ENCODE measurements at places on chromosomes 5 and 9.

DNA sequence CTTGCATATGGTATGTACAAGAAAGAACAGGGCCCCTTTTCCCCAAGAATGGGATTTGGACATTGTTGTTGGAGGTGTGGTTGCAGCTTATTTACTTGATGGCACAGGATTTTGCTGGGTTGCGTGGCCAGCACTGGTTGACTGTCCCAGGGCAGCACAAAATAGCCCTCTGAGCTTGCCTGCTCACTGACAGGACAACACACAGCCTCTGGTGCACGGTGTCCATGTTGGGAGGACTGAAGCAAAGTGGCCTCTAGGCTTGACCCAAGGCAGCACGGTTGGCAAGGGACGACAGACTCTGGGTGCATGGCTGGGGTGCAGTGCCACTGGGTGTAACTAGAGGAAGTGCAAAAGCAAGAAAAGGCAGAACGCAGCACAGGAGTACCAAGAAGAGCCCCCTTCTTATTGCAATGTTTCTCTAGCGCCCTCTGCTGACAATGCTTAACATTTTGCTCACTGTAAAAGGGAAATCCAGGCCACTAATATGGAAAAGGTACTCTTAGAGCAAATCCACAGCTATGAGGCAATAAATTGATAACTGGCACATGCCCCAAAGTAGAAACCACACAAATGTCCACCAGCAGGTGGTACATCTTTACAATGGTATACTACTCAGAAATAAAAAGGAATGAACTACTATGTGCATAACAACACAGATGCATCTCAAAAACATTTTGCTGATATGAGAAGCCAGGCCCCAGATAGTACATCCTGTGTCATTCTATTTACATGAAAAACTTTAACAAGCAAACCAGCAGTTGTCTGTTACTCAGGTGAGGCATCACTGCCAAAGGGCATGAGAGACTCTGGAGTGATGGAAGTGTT is 47.4 kb upstream of the BARX1 start:
- DNase-seq = peak; percentile 61

DNA sequence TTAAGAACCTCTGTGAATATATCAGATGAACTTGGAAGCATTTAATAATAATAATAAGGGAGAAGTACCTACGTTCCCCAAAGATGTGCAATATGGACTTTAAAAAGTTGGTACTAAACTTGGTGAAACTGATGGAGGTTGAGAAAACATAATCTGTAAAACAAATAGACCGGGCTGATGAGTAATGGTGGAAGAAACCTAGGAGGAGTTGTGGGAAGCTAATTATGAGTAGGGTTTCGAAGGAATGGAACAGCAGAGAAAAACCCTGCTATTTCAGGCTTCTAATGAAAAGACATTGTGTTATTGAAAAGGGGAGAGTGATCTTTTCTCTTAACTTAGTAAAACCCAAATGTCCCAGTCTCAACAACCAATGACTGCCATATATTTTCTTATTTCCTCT is 229.3 kb downstream of the PCSK1 start:
- no peak for DNase-seq

- no peak for DNase-seq
These were observed 300.4 kb downstream of the DTWD2 start for GRCh38 chr5:118687661-118688621.

- peak; percentile 93 for DNase-seq
These were observed 20.2 kb upstream of the RPL26L1 start for GRCh38 chr5:172939071-172939470.

- no peak for DNase-seq
These were observed 710.2 kb upstream of the ACO1 start for GRCh38 chr9:31674264-31674663.

DNA sequence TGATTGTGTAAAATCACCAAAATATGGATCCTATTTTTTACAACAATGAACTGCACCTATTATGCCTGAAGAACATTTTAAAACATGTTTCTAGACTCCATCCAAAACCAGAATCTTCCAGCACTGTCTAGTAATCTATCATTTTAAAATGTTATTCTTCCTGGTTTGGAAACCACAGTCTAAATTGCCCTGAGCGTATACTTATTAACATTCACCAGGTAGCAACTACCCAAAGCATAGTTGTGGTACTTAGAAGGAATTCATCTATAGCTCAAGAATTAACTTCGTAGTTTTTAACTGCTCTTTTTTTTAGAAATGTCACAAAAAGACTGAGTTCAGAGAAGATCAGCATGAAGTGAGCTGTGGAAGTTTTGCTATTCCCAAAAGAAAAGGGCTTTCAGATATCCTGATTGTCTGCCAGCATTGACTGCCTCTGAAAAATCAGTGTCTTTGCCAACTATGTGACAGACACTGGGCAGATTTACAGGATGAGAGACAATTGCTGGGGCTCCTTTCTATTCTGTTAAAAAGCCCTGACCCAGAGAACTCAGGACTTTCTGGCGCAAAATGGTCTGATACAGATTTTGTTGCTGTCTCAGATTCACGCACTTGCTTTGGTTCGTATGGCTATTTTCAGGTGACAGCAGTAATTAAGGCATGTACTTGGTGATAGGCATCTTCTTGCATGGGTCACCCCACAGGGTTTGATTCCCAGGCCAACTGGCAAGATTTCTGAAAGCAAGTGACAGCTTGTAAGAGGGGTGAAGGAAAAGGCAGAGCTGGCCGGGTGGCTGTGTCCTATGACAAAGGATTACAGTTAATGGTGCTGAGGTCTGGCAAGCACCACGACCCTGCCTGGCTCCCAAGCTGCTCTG is 152.5 kb upstream of the RAI14 start:
- DNase-seq = no peak

DNA sequence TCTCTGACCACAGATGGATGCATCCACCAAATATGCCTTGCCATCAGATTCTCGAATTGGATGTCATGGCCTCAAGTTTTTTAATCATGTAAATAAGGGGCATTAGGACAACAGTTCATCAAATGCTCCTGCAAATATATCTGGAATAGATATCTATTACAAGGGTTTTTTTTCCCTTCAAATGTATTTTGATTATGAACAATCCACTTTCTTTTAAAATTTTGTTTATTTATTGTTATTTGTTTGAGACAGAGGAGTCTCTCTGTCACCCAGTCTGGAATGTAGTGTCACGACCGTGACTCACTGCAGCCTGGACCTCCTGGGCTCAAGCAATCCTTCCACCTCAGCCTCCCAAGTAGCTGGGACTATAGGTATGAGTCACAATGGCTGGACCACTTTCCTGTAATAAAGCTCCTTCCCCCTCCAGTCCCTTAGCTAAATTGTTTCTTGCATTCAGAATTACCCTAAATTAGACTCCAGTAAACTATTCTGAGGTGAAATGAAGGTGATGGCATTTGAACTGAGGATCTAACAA is 1412.1 kb downstream of the EFNA5 start:
- no peak for DNase-seq

DNA sequence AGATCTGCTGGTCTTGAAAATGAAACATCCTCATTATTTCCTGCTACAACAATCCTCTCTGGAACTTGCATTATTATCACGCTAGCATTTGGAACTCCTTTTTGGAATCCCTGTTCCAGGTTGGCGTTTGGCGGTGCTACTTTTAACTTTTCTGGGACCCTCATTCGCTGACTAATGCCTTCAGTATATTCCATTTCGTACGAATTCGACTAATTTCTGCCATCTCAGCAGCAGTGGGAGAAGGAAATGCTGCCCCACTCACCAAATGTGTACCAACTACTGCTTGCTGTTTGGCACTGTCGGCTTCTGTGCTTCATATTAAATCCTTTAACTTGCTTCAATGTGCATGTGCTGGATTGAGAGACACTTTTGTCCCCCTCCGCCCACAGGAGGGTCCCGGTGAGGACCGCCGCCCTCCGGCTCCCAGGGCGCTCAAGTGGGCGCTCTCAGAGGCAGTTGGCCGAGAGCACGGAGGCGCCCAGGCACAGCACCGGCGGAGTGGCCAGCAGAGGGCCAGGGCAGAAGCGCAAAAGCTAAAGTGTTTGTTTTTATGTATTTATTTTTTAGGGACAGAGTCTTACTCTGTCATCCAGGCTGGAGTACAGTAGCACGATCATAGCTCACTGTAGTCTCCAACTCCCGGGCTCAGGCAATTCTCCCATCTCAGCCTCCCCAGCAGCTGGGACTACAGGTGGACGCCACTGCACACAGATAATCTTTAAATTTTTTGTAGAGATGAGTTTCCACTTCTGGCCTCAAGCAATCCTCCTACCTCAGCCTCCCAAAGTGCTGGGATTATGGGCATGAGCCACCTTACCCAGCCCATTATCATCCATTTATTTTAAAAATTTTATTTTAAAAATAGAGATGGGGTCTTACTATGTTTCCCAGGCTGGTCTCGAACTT is 11.9 kb downstream of the PDE6A start:
- peak; percentile 79 for DNase-seq

DNA sequence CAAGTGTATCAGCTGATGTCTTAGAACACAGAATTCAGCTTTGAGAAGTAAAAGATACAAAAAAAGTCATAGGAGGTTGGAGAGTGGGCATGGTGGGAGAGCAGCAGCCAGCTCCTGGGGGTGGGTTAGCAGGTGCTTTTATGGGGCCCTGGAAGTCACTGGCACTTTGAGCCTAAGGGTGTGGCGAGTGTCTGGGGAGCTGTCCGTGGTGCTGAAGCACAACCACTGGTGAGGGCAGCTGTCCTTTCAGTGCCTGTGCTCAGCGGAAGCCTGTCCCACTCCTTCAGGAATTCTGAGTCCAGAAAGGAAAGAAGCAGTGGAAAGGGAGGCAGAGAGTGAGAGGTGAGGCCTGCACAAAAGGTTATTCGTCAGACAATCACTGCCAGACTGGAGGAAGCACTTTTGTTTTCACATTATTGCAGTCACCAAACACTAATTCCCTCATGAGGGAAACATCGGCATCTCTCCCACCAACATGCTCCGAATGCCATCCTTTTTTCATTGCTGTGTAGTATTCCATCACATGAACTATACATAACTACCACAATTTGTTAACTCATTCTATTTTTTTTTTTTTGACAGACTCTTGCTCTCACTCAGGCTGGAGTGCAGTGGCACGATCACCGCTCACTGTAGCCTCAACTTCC is 59.4 kb upstream of the RAPGEF1 start:
- no peak for DNase-seq

- DNase-seq = no peak
These were observed 220.7 kb downstream of the GNA14 start for GRCh38 chr9:77427256-77427927.

GRCh38 chr9:111102793-111103464 is 64.7 kb upstream of the LPAR1 start:
- DNase-seq = no peak

DNA sequence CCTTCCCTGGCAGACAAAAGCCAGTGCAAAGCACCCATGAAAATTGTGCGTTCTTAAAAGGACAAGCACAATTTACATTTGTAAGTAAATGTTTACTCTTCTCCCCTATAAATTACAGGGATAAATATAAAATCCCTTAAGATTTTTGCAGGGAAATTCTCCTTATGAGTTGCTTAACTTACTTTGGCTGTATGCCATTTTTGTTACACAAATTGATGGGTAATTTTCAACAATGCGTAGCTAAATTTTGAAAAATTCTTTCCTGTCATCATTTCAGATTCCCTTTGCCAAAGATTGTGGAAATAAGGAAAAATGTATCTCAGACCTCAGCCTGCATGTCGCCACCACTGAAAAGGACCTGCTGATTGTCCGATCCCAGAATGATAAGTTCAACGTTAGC is 64.2 kb upstream of the ITGA2 start:
- DNase-seq = no peak

DNA sequence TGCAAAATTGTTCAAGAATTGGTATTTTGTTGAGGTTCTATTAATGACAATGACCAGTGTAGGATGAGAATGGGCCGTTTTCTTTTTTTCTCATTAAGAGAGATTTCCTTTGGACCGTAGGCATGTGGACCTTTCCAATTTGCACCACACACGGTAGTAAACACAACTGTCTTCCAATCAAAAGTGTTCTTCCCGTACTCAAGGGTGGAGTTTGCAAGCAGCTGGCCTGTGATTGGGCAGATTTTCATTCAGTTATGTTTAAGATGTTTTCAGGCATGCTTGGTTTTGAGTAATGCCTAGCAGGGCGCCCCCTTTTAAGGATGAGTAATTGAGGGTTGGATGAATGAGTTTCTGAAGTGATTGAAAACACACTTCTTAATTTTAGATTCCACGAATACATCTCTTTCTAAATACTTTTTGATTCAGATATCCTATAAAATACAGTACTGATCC is 2.5 kb downstream of the KDM3B start:
- no peak for DNase-seq

DNA sequence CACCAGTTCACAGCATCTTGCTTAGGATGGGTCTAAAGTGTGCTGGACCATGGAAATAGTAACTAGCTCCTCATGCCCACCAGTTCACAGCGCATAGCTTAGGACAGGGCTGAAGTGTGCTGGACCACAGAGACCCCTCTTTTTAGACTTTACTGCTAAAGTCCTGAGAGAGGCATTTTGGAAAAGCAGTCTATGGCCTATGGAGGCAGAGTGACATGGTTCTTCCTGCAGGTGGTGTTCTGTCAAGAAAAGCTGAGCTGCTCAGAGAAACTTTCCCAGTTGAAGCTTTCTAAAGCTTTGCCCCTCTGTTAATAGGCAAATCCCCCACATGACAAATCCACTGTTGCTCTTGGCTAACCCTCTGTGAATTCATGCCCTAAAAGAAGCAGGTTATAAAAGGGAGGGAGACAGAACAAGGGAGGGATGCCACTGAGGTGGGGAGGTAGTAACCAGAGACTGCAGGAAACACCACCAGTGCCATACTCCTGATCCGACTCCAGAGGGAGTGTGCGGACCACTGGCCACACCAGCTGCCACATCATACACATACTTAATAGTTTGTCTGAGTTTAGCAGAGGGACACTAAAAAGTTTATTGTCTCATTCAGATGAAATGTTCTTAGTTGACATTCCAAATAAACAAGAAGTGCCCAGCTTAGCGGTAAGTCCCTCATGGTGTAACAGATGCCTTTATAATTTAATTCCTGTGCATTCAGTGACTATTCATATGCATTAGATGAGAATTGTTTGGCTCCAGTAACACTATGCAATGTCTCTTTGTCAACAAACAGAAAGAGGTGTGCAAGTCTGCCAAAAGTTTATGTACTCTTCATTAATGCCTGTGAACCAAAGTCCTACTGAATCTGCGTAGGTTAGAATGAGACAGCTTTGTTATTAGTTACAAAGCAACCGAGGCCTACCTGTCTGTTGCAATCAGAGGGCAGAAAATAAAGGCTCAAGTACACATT is 236.2 kb upstream of the NFIL3 start:
- DNase-seq = peak; percentile 11

GRCh38 chr5:8726383-8727036 is 819.4 kb downstream of the SEMA5A start:
- DNase-seq = peak; percentile 67

DNA sequence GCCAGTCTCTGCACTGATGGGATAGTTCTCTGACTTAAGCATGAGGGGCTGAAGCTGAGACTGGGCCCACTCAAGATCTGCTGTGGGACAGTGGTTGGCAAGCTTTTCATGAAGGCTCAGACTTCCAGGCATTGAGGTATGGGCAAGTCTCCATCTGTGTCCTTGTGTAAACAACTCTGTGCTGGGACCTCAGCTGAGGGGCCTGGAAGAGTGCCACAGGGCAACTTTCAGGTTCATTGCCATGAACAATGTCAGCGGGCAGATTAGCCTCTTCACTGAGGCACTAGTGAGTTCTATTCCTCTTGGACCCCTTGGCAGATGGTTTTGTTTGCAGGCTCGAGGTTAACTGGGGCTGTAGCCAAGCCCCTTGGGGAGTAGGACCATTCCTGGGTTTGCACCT is 127.1 kb downstream of the MRPS30 start:
- no peak for DNase-seq

- DNase-seq = no peak
These were observed 105.9 kb downstream of the HOMER1 start for GRCh38 chr5:79408028-79408427.
